ENCODE measurements at places on chromosomes 5 and 9.

DNA sequence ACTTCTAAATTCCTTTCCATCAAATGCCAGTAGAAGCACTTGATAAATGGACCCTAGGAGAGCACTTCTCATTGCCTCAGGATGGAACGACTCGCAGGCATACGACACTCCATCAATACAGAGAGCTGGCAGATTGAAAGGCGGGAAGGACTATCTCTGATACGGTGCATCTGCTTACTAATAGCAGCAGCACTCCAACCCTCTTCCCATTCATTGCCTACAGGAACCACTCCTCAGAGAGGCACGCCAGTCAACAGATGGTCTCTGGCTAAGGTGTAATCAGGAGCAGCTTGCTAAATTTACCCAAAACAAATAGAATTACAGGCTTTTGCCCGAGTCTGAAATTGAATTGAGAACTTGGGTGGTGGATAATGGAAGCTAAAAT is 168.1 kb downstream of the EFNA5 start:
- DNase-seq = no peak

- DNase-seq = no peak
These were observed 99.0 kb downstream of the PDE6A start for GRCh38 chr5:149845601-149846000.

- no peak for DNase-seq
These were observed 8.7 kb downstream of the RANBP6 start for GRCh38 chr9:6006749-6007057.

DNA sequence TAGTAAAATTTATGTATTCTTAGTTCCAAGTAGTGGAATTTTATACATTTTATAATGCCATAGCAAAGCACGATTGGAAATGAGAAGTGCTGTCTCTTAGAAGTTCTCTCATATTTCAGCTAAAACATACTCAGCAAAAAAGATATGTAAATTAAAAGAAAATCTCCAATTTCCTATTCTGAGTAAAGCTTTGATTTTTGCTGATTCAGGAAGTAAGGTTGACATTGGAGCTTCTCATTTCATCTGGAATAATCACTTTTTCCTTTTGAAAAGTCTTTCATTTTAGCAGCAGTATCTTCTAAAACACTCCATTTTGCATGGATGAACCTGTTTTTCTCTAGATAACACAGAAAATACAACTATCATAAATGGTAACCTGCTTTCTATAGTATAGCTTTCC is 121.0 kb downstream of the ZCCHC7 start:
- DNase-seq = no peak

DNA sequence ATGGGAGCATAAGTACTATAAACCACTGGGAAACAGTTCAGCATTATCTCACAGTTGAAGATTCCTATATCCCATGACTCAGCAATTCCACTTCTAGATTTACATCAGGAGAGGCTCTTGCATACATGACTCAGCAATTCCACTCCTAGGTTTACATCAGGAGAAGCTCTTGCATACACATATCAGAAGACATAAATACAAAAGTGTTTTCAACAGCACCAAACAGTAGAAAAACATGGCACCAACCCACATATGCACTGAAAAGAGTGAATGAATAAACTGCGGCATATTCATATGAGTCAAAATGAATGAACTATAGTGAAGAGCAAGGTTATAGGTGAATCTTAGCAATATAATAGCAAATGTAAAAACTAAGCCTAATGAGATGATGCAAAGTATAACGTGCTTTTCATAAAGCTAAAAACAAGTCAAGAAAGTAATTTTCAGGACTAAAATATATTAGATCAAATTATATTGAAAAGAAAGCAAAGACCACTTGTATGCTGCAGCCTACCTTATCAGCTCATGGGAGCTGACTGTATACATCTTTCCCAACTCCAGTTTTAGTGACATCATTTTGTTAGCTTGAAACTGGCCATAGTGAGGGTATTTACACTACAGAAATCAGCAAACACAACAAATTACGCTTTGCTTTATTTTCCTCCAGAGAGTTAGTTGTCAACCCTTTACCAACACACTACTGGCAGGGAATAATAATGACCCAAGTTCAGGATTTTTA is 95.8 kb downstream of the ANKRD18B start:
- no peak for DNase-seq

- no peak for DNase-seq
These were observed 16.2 kb downstream of the UHRF2 start for GRCh38 chr9:6428940-6429889.

DNA sequence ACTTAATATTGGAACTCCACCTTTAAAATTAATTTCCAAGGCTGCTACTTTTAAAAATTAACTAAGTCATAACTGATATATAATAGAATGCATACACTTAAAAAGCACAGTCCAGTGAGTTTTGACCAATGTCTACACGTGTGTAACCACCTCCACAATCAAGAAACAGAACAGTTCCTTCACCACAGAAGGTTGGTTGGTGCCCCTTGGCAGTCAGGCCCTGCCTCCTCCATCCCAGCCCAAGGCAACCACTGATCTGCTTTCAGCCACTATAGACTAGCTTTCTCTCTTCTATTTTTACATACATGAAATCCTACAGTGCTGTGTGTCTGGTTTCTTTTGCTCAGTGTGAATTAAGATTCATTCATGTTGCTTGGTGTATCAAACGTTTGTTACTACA is 215.2 kb downstream of the CRB2 start:
- DNase-seq = no peak

- DNase-seq = peak; percentile 4
These were observed 44.8 kb downstream of the PARP8 start for GRCh38 chr5:50711280-50711679.

DNA sequence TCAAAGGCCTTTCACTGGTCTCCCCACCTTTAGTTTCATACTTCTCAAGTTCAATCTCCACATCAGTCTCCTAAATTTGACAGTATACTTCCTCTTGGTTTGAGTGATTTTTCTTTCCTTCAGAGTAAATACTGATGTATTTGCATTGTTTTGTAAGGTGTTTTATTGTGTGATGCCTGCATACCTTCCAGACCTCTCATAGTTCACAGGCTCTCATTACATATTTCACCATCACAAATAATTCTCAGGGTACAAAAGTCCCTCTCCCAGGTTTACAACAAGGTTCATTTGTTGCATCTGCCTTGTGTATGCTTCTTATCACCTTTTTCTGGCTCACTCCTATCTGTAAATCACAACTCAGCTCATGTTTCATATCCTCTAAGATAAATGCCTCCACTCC is 22.2 kb upstream of the TUSC1 start:
- no peak for DNase-seq

GRCh38 chr5:37492778-37493555 is 113.8 kb downstream of the WDR70 start:
- DNase-seq = no peak

DNA sequence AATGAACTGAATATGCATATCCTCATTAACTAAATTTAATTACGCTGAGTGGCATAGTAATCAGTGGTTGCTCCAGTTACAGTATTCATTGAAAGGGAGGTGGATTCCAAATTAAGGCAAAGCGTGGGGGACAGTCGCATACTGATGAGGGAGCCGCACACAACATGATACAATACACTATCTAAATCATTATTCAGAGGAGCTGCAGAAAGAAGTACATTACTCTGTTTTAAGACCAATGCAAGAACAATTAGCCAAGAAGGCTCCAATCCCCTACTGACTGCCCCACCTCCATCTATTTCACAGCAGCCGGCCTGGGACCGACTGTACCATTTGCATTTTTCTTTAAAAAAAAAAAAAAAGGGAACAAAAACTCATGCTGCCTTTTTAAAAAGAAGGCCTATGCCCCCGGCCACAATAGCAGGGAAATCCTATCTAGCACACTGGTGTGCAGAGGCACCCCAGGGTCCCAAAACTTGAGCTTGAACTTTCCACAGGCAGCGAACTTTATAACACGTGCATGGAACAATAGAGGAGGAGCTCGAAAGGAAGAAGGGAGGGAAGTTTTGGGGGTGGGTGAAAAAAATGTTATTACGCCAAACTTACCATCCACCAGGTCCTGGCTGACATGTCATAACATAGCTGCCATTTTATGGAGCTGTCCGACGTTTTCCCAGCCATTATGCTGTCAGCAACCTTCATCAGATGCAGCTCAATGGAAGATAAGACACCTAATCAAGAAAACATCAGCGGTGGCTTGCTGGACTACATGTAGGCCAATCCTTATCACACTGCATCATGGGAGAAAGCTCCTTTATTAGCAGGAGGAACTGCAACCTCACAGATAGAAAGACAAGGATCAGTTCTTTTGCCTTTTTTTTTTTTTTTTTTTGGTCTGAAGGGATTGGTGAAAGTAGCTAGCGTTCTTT is 161.6 kb downstream of the ZDHHC21 start:
- DNase-seq = no peak

GRCh38 chr5:115718927-115719326 is 93.1 kb upstream of the TMED7 start:
- no peak for DNase-seq

GRCh38 chr9:133513214-133514100 is 11.3 kb downstream of the MYMK start:
- DNase-seq = no peak

- DNase-seq = peak; percentile 33
These were observed 120.3 kb upstream of the SPATA31C2 start for GRCh38 chr9:88258601-88259000.

DNA sequence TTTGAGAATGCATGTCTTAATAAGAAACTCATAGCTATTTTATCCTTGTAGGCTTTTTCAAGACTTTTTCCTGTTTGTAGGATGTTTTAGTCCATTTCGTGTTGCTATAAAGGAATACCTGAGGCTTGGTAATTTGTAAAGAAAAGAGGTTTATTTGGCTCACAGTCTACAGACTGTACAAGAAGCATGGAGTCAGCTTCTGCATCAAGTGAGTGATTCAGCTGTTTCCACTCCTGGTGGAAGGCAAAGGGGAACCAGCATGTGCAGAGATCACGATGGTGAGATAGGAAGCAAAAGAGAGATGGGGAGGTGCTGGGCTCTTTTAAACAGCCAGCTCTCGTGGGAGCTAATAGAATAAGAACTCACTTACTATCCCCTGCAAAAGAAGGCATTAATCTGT is 177.3 kb downstream of the ALDH1A1 start:
- DNase-seq = no peak

- DNase-seq = no peak
These were observed 17.9 kb downstream of the CSF1R start for GRCh38 chr5:150068472-150068871.

DNA sequence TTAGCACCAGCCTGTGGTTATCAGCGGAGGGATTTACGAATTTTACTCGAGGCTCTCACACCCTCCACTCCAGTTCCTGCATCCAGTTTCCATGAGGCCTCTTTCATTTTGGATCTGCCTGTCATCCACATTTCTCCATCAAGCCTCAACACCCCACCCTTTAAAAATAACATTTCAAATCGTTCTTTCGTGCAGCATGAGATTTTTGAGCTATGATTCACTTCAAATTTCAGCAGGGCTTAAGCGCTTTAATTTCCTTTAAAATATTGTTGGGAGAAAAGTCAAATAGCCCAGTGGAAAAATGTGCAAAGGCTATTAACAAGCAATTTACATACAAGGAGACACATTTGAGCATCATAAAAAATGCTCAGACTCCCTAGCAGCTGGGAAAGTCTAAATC is 103.2 kb downstream of the MSX2 start:
- peak; percentile 16 for DNase-seq

DNA sequence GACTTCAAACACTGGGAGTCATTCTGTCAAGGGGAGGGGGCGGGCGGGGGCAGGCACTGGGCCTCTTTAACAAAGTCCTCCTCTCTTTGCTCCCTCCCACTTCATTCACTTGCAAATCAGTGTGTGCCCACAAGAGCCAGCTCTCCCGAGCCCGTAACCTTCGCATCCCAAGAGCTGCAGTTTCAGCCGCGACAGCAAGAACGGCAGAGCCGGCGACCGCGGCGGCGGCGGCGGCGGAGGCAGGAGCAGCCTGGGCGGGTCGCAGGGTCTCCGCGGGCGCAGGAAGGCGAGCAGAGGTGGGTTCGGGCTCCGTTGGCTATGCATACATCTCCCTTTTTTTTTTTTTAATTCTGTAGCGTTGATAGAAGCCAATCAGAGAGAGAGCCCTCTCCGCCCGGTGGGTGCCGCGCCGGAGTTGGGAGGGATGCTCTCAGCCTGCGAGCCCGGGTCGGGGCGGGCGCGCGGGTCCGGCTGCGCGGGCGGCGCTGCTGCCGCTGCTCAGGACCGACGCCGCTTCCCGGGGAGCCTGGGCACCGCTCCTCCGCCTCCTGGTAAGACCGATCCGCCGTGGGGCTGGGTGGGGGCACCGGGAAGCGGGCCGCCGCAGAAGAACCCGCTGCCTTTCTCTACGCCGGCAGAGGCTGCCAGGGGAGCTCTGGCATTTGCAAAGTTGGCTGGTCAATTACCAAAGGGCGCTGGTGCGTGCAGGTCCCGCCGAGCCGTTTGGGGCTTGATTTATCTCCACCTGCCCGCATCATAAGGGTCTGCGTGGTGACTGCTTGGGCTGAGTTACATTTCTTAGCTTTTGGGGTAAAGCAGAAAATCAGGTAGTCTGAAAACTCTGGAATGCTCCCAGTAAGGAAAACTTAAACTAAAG is at the start of gene CDH6:
Gene CDH6 (plus strand): TSS at position 96 of the 877 bp plus-strand sequence. CDS start 73,788 bp downstream, outside the sequence.
- DNase-seq = peak; percentile 73

GRCh38 chr9:6788162-6789016 is 30.6 kb downstream of the KDM4C start:
- peak; percentile 20 for DNase-seq

DNA sequence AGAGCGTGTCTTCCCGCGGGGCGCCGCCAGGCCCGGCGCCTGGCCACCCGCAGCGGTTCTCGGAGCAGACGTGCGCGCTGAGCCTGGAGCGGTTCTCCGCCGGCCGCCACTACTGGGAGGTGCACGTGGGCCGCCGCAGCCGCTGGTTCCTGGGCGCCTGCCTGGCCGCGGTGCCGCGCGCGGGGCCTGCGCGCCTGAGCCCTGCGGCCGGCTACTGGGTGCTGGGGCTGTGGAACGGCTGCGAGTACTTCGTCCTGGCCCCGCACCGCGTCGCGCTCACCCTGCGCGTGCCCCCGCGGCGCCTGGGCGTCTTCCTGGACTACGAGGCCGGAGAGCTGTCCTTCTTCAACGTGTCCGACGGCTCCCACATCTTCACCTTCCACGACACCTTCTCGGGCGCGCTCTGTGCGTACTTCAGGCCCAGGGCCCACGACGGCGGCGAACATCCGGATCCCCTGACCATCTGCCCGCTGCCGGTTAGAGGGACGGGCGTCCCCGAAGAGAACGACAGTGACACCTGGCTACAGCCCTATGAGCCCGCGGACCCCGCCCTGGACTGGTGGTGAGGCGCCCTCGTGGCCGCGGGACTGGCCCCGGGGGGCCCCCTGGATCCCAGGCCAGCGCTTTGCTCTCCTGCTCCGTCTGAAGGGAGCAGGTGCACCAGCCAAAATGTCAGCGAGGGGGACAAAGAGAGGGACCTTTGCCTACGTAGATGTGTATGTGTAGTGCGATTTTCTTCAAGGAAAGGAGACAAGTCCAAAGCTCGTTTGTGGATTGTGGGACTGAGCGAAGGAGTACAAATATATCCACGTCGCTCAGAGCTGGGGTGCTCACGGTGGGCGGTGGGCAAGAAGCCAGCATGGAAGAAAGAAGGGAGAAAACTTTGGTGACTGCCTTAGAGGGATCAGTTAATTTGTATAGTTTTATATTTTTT is 19.5 kb downstream of the BTNL9 start:
- DNase-seq = no peak

GRCh38 chr9:121818841-121819427 is 167.5 kb downstream of the DAB2IP start:
- DNase-seq = no peak

GRCh38 chr9:82036086-82036485 is 47.5 kb downstream of the SPATA31D1 start:
- DNase-seq = no peak
